ENCODE measurements at places on chromosomes 5 and 9.
A peak's percentile ranks its signal among the peaks of the same experiment; 100 is the strongest.

- DNase-seq = no peak
Measured at GRCh38 chr5:73619606-73620333, 6.2 kb upstream of the ARHGEF28 start.

DNA sequence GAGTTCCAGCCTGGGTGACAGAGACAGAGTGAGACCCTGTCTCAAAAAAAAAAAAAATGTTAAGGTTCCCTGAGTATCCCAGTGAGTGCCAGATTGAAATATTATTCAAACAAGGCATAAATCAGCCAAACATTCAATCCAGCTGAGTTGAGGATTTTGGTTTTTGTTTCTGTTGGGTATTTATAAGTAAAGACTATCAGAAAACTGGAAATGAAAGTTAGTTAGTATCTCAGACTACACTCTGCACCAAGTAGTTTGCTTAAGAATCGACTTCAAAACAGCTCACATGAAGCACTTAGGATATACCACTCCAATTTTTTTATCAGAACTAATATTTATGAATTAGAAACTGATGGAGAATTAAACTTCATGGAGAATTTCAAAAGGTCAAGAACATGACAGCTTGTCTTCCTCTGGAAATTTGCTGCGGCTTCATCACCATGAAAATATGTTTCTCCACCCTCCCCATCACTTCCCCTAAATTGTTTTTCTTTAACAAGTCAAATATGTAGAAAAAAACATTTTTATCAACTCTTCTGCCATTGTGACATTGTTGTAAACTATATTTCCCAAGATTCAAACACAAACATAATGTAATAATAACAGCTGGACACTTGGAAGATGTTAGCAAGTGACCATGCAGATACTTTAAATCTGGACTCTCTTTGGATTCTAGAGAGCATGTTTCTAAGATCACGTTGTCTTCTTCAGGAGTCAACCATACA, 110.0 kb upstream of the PTGER4 start:
- no peak for DNase-seq

- no peak for DNase-seq
Measured at GRCh38 chr5:64754066-64754465, 14.4 kb downstream of the SREK1IP1 start.

DNA sequence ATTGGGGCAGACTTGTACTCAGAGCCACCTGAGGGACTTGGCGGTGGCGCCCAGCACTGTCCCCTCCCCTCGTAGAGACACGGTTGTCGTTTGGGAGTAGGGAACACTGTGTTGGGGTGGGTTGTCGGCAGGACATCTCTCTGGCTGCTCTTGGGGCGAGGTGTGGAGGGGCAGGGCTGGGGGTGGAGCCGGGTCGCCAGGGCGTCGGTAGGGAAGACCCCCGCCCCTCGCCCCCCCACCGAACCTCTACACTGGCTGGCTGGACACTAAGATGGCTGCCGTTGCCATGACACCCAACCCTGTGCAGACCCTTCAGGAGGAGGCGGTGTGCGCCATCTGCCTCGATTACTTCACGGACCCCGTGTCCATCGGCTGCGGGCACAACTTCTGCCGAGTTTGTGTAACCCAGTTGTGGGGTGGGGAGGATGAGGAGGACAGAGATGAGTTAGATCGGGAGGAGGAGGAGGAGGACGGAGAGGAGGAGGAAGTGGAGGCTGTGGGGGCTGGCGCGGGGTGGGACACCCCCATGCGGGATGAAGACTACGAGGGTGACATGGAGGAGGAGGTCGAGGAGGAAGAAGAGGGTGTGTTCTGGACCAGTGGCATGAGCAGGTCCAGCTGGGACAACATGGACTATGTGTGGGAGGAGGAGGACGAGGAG, 778 bp downstream of the TRIM41 start:
- DNase-seq = peak; percentile 48

DNA sequence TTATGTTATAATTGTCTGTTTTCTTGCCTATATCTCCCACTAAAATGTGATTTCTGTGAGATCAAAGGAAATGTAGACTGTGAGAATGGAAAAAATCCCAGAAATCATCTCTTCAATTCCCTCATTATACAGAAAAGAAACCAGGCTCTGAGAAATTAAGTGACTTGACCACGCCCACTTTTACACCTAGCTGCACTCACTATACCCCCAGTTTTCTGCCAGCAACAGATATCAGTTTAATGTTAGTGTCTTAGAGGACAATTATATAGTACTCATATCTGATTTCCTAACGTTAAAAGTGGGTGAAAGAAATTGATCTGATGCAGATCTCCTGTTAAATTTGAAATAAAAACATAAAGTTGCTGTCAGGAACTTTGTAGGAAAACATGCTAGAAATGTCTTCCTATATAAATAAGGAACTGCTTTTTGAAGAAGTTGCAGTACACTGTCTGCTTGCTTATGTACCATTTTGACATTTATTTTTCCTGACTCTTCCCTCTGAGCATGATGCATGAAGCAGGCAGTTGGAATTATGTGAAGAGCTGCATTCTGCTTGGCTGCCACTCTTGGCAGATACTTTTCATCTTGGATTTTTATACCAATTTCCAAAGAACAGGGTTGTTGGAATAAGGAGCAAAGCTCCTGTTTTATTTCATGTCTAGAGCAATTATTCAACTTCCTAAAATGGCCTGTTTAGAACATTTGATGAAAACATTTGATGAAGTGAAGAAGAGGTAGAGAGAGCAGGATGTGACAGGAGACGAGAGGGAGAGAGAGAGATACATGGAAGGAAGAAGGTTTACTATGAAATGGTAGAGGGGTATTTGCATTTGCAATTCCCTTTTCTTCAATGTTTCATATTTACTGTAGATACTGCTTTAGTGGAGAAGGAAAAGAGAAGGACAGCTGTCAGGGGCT, 57.3 kb upstream of the RICTOR start:
- no peak for DNase-seq

- no peak for DNase-seq
Measured at GRCh38 chr5:173309731-173310130, 18.5 kb downstream of the STC2 start.

GRCh38 chr9:27261517-27262211, 35.3 kb downstream of the EQTN start:
- no peak for DNase-seq

DNA sequence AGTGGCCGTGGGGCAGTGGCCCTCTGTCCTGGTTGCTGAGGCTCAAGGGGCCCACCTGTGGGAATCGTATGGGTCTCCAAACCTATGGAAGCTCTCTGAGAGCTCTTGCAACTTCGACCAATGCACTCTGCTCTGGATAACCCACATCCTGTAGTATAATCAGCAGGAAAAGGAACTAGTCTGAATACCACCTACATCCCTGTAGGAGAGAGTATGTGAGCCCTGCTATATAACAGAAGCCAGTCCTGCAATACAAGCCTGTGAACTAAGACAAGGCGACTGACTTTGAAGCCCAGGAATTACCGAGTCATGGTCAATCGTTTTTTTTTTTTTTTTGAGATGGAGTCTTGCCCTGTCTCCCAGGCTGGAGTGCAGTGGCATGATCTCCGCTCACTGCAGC, 29.8 kb upstream of the BICD2 start:
- DNase-seq = no peak

DNA sequence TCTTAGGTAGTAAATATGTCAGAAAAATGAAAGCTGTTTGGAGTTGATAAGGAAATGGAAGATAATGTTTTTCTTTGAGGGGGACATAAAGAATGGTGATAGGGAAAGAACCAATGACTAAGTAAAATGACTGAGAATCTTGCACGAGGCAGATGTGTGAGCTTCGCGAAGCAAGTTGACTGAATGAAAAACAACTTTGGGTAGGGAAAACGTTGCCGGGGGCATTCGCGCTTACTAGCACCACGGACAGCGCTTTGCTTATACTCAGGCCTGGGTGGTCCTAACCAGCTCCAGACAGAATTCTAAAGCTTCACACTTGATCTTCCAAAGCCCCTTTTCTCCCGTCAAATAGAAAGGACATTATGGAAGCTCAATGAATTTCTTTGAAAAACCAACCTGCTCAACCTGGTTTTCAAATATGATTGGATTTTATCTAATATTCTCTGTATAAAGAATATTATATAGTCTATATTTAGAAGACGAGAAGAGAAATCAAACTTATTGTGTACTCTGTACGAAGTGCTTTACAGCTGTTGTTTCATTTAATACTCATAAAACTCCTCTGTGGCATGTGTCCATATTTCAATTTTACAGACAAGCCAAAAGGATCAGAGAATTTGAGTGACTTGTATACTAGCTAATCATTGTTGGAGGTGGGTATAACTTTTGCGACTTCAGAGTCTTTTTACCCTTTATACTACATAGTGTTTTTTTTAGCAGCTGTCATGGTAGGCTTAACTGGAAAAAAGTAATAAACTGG, 1.9 kb upstream of the CDKN2B start:
- peak; percentile 17 for DNase-seq

DNA sequence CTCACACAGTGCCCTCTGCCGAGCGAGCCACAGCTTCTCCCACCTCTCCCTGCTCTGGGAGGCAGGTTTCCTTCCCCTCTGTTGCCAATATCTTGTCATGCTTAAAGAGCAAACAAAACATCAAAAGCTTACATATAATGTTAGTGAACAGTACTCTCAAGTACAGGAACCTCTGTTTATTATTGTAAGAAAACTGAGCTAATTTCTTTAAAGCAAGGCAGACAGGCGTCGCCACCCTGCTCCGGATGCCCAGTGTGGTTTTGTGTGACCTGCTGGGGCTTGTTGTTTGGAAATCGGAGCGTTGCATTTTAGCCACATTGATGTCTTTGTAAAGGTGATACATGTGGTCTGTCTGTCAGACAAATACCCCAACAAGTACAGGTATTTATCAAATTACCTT, 401.4 kb upstream of the IRX1 start:
- DNase-seq = no peak

GRCh38 chr9:111891910-111892499, 4.6 kb upstream of the UGCG start:
- peak; percentile 63 for DNase-seq

GRCh38 chr5:132467287-132467984, 23.1 kb downstream of the IRF1 start:
- DNase-seq = no peak

GRCh38 chr5:32030686-32031085, 143.4 kb downstream of the GOLPH3 start:
- DNase-seq = no peak

DNA sequence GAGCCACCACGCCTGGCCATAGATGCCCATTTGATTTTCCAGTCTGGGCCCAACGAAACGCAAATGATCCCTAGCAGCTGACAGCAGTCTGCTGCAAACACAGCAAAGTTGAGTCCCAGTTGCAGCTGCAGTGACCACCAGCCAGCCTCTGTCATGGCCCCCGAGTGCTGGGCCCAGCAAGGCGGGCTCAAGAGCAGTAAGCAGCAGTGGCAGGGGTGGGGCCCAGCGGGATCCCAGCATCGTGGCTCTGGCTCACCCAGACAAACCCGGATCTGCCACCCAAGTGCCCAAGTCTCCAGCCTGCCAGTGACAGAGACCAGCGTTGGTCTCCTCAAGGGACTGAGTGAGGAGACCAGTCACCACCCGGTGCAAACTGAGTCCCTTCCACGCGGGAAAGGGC, 6.9 kb upstream of the LTC4S start:
- no peak for DNase-seq

DNA sequence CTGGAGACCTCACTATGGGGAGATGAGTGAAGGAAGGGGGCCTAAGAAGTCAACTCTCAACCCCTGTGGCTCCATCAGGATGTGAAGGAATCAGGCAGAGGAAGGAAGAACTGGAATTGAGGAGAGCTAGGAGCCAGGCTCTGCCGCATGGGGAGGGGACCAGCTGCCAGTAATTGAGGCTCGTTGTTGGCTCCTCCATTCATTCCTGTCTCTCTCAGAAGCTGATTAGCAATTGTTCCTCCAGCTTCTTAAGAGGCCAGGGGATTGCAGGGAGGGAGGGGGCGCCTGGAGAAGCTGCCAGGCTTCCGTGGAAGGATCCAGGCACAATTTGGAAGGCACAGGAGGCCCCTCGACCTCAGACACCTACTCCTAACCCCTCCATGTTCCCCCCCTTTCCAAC, 20.5 kb upstream of the TTLL11 start:
- no peak for DNase-seq

DNA sequence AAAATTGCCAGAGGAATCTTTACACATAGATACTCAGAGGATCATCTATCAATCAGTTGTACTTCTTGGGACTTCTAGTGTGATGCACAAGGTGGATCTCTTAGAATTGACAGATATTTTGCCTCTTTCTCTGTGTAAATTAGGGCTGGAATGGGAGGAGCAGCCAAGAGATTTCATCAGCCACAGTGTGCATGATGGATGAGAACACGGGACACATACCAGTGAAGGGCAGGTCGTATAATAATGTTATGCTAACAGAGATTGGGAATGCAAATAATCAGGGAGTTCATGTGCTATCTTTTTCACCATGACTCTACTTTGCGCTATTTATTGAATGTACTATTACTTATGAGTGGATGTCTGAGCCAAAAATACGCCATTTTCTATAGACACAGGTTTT, 43.3 kb upstream of the ISOC1 start:
- DNase-seq = no peak

- no peak for DNase-seq
Measured at GRCh38 chr9:109212768-109213167, 45.7 kb upstream of the FRRS1L start.

- peak; percentile 73 for DNase-seq
Measured at GRCh38 chr9:36166168-36166927, 2.8 kb upstream of the CCIN start.

GRCh38 chr9:111038331-111039230, at the start of gene LPAR1:
Gene LPAR1 (minus strand): TSS chr9:111038470. CDS start chr9:110972117, 66,353 bp downstream.
- DNase-seq = no peak

GRCh38 chr5:72171667-72172066, 64.4 kb downstream of the MAP1B start:
- no peak for DNase-seq

GRCh38 chr9:110161940-110162339, 46.0 kb downstream of the C9orf152 start:
- DNase-seq = no peak

- DNase-seq = no peak
Measured at GRCh38 chr5:64872044-64872443, 103.3 kb downstream of the CWC27 start.

DNA sequence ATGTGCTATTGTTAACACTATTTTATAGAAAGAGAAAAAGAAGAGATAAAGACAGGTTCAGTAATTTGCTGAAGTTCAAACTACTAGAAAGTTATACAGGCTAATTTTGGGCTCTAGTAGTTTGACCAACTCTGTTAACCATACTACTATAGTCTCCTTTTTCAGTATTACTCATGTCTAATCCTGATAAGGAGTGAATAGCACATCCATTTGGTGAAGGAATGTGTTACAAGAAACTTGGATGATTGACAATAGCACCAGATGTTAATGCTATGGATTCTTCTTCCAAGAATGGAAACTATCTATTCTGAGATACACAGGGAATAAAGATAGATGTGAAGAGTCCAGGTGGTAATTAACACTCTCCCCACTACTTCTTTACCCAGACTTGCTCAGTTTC, 677.3 kb downstream of the PRELID2 start:
- no peak for DNase-seq

GRCh38 chr5:137332296-137332695, 166.8 kb downstream of the SPOCK1 start:
- DNase-seq = no peak

All from T-helper 2 cell (primary cell).